ENCODE measurements at places on chromosomes 13 and 19.

DNA sequence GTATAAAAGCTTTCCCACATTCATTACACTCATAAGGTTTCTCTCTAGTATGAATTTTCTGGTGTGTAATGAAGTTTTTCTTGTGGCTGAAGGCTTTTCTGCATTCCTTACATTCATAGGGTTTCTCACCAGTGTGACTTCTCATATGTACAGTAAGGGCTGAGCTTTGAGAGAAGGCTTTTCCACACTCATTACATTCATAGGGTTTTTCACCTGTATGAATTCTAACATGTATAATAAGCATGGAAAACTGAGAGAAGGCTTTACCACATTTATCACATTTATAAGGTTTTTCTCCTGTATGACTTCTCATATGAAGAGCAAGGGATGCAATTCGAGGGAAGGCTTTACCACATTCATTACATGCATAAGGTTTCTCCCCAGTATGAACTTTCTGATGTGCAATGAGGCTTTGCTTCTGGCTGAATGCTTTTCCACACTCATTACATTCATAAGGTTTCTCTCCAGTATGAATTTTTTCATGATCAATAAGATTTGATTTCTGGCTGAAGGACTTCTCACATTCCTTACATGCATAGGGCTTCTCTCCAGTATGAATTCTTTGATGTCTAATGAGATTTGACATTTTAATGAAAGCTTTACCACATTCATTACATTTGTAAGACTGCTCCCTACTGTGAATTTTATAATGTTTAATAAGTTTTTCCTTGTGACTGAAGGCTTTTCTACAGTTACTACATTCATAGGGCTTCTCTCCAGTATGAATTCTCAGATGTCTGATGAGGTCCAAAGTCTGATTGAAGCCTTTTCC is 42.6 kb downstream of the ZNF527 start:
- DNase-seq: no peak

- no peak for DNase-seq
These were observed 151.0 kb downstream of the DCT start for GRCh38 chr13:94328381-94329041.

- no peak for DNase-seq
These were observed 30.2 kb downstream of the PEX11G start for GRCh38 chr19:7458675-7459074.

DNA sequence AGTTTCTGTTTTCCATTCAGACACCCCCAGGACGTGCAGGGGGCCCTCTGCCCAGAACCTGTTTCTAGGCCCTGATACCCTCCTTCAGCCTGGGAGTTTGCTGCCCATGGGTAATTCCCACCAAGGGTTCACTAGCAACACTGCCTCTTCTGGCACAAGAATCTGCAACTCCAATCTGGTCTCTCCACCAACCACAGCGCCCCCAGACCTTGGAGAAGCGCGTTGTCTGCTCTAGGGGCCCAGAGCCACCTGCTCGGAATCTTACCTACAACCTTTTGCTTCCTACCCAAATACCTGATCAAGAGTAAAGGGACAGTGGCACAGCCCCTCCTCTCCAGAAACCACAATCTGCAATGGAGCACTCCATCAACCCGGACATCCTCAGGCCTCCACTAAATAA is 763 bp downstream of the ZNF180 start:
- DNase-seq: no peak

- no peak for DNase-seq
These were observed 36.1 kb upstream of the PCDH8 start for GRCh38 chr13:52884429-52885010.

- no peak for DNase-seq
These were observed 10.6 kb downstream of the ATP11A start for GRCh38 chr13:112700291-112701060.

- DNase-seq: no peak
These were observed 25.2 kb downstream of the BRD4 start for GRCh38 chr19:15307169-15307568.

- DNase-seq: no peak
These were observed 44.8 kb downstream of the ANKRD10 start for GRCh38 chr13:110869805-110870706.

DNA sequence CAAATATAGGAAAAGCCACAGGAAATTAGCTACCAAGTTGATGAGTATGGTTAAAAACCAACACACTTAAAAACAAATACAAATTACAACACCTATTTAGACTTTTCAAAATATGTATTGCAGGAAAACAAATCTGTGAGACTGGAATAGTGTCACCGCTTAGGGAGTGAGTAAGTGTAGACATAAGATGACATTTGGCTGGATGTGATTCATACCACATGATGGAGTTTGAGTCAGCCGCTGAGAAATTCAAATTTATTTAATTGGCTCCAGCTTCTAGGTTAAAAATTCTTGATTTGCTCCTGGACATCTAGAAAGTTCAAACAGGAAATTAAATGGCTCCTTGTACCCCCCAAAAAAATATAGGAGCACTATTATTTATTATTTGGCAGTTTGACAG is 531.7 kb downstream of the SLITRK1 start:
- DNase-seq: no peak

DNA sequence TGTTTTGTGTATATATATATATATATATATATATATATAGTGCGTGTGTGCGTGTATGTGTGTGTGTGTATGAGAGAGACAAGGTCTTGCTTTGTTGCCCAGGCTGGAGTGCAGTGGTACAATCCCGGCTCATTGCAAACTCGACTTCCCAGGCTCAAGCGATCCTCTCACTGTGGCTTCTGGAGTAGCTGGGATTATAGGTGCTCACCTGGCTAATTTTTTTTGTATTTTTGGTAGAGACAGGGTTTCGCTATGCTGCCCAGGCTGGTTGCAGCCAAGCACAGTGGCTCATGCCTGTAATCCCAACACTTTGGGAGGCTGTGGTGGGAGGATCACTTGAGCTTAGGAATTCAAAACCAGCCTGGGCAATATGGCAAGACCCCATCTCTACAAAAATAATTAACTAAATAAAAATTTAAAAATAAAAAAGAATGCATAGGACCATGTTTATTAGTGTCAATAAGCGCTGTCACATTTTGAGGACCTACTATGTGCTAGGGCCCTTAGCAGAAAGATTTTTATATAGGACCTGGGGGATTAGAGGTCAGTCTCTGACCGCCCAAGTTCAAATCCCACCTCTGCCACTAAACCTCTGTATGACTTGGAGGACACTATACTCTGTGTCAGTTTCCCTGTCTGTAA is 1.8 kb downstream of the PVR start:
- no peak for DNase-seq

- no peak for DNase-seq
These were observed 120.0 kb downstream of the UQCRFS1 start for GRCh38 chr19:29092712-29093552.

GRCh38 chr13:35557475-35557874 is 81.0 kb upstream of the MAB21L1 start:
- DNase-seq: no peak

DNA sequence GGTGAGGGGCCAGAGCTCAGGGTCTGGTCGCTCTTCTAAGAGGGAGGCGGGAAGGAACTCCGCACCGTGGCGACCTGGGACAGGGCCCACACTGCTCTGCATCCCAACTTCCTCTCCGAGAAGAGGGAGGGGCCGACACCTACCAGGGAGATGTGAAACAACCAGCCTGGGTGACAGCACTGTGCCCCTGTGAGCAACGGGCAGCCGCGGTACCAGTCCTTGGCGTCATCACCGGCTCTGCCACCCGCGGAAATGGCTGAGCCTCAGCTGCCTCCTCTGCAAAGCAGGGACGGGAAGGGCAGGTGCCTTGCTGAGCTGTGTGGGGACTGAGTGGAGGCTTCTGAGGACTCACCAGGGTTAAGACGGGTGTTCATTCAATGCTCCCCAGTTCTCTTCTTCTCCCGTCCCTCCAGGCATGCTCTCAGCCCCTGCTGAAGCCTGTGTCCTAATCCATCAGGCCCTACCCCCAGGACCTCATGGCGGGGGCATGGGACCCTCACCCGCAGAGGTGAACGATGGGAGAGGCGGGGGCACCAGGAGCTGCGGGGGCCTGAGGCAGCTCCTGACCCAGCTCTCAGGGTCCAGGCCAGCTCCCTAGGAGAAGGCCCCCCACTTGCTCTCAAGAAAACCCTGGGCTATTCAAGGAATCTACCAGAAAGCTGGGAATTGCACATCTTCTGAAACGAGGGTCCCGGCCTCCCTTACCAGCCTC is 9.3 kb downstream of the ZNF787 start:
- DNase-seq: no peak

- no peak for DNase-seq
These were observed at the start of gene SIAH3 for GRCh38 chr13:45851171-45851921. Gene SIAH3, minus strand, starts transcription at chr13:45851753. Its CDS starts 124 bp downstream, at chr13:45851629.

- no peak for DNase-seq
These were observed 782.4 kb upstream of the GPC6 start for GRCh38 chr13:92444244-92444643.

GRCh38 chr19:39613597-39613996 is 11.3 kb downstream of the LGALS13 start:
- DNase-seq: no peak

DNA sequence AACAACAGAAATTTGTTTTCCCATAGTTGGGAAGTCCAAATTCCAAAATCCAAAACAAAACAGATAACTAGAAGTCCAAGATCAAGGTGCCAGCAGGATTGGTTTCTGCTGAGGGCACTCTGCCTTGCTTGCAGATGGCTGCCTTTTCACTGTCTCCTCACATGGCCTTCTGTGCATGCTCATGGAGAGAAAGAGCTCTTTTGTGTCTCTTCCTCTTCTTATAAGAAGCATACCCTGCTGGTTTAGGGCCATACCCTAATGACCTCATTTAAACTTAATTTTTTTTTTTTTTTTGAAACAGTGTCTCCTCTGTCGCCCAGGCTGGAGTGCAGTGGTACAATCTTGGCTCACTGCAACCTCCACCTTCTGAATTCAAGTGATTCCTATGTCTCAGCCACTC is 1974.1 kb upstream of the PCDH20 start:
- no peak for DNase-seq

- DNase-seq: no peak
These were observed 255.7 kb downstream of the DLEU7 start for GRCh38 chr13:50587645-50588373.
